ENCODE measurements at places on chromosomes 7 and 10.

DNA sequence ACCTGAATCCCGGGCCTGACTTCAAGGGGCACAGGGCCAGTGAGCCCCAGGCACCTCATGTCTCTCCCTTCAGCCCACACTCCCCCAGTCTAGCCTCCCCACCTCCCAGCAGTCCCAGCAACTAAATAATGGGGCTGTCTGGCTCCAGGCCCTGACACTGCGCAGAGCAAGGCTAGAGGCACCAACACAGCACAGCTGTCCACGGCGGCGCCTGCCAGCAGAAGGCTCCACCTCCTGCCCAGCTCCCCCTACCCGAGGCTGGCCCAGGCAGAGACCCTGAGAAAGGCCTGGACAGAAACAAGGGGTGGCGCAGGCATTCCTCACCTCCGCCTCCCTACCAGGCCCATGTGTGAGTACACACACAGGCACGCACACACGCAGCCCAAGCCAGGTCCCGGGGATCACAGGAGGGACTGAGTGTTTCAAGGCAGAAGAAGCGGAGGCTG lies 6.1 kb downstream of the KCNH2 start:
- DNase-seq = no peak

GRCh38 chr7:102072636-102073209 lies 213.9 kb upstream of the SH2B2 start:
- no peak for DNase-seq

- DNase-seq = no peak
These were observed 879.1 kb upstream of the C7orf33 start for GRCh38 chr7:147711447-147711846.

- DNase-seq = no peak
These were observed 265.6 kb downstream of the PTEN start for GRCh38 chr10:88129013-88129412.

DNA sequence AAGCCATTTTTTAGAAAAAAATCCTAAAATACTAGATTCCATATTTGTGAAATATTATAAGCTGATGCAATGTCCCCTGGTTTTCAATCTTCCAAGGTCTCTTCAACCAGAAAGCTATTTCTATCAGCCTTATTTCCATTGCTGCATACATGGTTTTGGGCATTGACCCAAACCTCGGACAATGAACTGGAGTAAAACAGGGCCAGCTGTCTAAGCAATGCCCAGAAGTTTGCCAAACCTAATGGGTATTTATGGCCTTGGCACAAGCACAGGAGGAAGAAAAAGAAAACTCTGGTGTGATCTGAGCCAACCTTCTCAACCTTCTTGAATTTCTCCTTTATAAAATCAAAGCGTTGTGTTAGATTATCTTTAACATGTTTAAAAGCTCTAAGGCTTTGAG lies 402.3 kb downstream of the DNAJB9 start:
- DNase-seq = no peak

DNA sequence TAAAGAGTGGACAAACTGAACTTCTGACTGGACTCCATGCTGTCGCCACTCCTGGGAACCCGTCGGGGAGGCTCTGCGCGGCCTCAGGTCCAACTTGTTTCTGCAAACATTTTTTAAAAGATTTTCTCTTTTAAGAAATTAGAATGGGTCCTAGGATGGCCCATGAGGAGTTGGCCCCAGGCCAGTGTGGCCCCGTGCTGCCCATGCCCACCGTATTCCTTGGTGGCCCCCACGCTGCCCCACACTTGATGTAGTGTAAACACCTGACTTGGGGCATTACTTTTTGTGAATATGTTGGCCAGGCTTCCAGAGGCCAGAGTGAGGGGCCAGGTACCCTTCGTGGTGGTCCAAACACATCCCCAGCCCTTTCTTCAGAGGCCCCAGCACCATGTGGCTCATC lies 19.3 kb downstream of the ZNF316 start:
- no peak for DNase-seq

GRCh38 chr7:11193131-11193867 lies 219.6 kb downstream of the PHF14 start:
- DNase-seq = no peak

- DNase-seq = no peak
These were observed 19.3 kb upstream of the TOMM7 start for GRCh38 chr7:22841954-22842353.

DNA sequence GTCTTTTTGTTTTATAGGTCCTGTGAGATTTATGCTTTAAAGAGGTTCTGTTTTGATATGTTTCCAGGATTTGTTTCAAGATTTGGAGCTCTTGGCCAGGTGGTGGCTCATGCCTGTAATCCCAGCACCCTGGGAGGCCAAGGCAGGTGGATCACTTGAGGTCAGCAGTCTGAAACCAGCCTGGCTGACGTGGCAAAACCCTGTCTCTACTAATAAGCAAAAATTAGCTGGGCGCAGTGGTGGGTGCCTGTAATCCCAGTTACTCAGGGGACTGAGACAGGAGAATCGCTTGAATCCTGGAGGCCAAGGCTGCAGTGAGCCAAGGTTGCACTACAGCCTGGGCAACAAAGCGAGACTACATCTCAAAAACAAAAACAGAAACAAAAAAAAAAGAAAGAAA lies 8.3 kb upstream of the HYAL4 start:
- no peak for DNase-seq

- DNase-seq = peak; percentile 67
These were observed 23.8 kb upstream of the MKI67 start for GRCh38 chr10:128150045-128150493.

DNA sequence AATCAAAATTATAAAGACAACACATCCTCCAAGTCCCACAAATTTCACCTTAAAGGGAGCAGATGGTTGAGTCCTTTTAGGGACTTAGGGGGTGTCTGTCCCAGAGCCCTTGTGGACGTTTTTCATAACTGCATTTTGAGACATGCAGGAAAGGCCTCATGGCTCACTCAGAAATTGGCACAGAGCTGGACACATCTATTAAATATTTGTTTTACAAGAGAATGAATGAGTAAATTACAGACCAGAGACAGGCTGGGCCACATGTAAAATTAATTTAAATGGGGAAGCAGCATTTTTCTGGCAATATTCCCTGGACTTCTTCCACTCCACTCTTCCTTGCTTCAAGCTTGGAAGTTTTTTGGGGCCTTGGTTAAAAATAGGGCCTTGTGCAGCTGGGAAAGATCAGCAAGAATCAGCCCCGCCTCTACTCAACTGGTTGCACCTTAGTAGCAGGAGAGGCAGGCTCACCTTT lies 20.0 kb downstream of the LAMB1 start:
- no peak for DNase-seq

DNA sequence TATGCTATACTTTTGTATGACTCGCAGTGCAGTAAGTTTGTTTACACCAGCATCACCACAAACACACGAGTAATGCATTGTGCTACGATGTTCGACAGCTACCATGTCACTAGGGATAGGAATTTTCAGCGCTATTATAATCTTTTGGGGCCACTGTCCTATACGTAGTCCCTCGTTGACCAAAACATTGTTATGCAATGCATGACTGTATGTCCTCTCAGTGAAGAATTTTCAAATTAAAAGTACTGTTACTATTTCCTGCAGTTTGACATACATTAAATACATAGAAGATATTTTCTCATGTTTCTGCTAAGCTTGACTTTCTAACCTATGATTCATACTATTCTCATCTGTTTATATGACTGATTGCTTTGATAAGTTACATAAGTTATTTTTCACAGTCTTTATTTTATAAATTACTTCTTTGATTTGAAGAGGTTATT lies 203.6 kb downstream of the VTI1A start:
- no peak for DNase-seq

GRCh38 chr10:100696477-100696901 lies 48.9 kb upstream of the PAX2 start:
- DNase-seq = no peak

DNA sequence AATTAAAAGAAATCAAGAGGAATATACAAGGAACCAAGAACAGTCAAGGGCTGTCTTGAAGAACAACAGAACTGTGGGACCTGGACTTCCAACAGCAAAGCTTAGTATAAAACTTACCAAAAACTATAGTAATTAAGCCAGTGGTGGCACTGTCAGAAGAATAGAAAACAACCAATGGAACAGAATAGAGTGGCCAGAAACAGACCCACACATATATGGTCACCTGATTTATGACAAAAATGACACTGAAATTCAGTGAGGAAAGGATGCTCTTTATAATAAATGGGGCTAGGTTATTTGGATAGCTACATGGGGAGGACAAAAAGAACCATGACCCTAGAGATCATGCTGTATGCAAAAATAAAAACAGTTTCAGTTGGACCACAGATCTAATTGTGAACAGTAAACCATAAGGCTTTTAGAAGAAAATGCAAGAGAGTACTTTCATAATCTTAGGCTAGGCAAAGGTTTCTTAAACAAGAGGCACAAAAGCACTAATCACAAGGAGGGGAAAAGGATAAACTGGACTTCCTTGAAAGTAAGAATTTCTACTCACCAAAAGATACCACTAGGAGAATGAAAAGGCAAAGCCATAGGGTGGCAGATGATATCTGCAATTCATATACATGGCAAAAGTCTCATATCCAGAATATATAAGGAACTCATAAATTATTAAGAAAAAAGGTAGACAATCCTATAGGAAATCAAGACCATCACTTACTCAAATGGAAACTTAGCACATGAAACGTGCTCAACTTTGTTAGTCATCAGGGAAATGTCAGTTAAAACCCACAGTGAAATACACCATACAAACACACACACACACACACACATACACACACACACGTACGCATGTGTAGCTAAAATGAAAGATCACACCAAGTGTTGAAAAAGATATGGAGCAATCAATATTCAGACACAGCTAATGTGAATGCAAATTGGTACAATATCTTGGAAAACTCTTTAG lies 20.8 kb downstream of the HYCC1 start:
- DNase-seq = no peak

- no peak for DNase-seq
These were observed 1227.5 kb upstream of the C7orf33 start for GRCh38 chr7:147363101-147363500.

- no peak for DNase-seq
These were observed 23.6 kb downstream of the MKI67 start for GRCh38 chr10:128102480-128103228.

DNA sequence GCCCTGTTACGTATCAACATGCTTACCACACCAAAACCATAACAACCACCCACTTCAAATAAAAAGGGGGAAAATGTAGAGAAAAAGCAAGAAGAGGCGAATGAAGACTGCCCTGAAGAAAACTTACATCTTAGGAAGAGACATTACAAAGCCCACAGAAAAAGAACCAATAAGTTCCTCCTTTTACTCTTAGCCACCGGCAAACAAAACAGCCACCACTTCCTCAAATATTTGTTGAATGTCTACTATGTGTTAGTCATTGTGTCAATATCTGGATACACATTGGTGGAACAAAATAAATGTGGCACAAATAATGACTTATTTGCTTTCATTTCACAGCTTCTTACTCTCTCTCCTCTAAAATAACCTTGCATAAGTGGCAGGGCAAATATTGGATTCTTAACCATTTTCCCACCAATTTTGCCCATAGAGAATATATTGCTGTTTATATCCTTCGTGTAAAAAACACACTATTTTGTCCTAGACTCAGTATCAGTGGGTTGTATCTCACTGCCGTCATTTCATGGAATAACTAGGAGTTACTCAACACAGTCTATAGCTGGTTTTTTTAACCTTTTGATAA lies 106.8 kb downstream of the ANK3 start:
- DNase-seq = no peak

DNA sequence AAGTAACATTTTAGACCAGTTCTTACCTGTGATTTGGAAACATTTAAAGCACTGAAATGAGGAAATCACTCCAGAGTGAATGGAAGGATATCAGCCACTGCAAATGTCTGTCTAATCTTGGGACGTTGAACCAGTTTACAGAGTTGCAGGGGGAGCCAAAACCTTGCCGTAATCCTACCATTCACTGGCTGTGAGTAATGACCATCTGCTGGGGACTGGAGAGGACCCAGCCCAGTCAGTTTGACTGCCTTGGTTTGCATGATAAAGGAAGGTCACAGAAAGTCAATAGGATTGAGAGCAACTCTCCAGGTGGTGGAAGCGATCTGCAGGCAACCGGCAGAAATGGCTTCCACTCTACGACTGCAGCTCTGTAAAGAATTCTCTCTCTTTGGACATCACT lies 167.2 kb downstream of the AKR1D1 start:
- DNase-seq = no peak

DNA sequence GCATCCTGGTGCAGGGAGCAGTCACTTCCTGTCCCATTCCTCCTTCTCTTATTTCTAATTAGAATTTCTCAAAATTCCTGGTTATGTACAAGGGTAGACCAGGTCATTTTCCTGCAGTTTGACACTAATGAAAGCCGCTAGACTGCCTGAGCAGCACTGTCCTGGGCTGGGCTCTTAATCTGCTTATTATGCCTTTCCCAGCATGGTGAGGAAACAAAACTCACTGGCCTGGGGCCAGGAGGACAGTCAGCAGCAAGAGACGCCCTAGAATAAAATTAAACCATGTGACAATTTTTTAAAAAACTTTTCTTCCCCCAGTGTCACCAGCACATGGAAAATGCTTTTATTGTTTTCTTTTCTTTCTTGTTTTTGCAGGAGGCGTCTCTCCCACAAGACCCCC lies 647.5 kb downstream of the TYW1 start:
- no peak for DNase-seq

- no peak for DNase-seq
These were observed 739 bp downstream of the CASP7 start for GRCh38 chr10:113680190-113681111.

- DNase-seq = no peak
These were observed 15.8 kb downstream of the GOLGA7B start for GRCh38 chr10:97865488-97865887.

GRCh38 chr7:52959336-52959735 lies 76.1 kb upstream of the POM121L12 start:
- no peak for DNase-seq

DNA sequence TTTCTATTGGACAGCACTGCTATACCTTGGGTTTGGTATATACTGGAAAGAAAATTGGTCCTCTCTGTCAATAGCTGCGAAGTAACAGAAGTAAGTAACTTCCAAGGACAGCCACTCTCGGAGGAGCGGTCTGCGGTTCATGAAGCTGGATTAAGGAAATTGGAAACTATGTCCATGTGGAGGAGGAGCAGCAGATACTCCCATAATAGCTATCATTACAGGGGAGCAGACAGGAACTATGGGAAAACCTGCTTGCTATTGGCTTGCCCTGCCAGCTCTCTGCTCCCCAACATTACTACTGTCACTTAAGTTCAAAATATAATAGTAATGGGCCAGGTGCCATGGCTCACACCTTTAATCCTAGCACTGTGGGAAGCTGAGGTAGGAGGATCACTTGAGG lies 83.9 kb upstream of the TRIL start:
- DNase-seq = no peak

DNA sequence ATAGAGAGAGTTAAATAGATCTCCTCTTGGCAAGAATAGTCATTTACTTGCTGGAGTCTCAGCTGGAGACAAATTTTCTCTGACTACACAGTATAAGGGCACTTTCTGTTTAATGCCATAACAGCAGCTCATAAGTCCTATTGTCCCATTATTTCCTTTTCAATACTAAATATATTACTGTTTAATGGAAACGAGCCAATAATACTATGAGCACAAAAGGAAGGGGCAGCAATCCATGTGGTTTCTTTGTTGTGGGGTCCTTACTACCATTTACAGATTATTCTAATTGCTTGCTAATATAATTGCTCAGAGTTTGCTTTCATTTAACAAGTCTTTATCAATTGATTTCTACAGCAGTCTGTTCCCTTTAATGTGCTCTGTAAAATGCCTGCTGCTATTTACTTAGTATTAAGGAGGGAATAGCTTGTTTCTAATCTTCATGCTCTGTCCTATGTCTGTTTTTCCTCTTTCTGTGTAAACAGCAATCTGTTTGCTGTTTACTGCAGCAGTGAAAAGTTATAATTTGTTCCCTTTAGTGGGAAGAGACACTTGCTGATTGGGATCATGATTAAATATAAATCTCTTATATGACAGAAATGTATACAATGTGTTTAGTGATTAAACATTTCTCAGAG lies 296.2 kb upstream of the SMIM30 start:
- no peak for DNase-seq
